ENCODE measurements at places on chromosomes 7 and 10.

DNA sequence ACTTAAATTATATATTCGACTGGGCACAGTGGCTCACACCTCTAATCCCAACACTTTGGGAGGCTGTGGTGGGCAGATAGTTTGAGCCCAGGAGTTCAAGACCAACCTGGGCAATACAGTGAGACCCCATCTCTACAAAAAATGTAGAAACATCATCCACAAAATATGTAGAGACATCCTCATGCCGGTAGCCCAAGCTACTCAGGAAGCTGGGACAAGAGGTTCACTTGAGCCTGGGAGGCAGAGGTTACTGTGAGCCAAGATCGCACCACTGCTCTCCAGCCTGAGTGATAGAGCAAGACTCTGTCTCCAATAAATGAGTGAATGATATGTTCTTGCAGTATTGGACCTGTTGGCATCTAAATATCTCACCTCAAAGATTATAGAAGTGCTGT is 22.6 kb upstream of the TNS3 start:
- no peak for DNase-seq

DNA sequence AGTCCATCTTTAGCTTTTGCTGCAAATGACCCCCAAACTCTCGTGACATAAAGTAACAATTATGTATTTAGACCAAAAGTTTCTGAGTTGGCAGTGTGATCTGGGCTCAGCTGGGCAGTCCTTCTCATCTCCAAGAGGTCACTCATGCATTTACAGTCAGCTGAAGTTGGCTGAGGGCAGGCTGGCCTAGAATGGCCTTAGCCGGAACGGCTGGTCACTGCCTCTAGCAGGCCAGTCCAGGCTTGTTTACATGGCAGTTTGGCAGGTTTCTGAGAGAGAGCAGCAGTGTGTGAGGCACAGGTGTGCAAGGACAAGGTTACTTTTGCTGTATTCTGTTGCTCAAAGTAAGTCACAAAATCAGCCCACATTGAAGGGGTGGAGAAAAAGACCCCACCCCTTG is 200.0 kb upstream of the AGK start:
- no peak for DNase-seq

GRCh38 chr7:47326220-47326619 is 255.7 kb downstream of the TNS3 start:
- DNase-seq: peak; percentile 92

GRCh38 chr10:114017271-114017670 is 26.4 kb upstream of the ADRB1 start:
- DNase-seq: no peak

GRCh38 chr7:96266580-96266979 is 55.3 kb downstream of the SLC25A13 start:
- no peak for DNase-seq

DNA sequence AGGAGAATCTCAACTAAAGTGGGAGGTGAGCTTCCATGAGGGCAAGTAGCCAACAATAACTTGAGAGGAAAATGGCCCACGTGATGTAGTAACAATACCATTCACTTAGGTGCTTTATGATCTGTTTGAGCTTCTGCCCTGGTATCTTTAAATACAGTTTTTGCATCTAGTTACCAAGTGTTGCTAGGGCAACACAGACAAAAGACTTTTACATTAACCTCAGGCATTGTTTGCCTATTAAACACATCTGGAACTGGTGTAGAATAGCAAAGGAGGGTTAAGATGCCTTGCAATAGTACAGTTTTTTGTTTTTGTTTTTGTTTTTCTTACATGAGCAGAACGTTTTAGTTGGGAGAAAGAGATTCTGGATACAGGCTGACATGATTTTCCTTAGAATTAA is 97.7 kb upstream of the MTPN start:
- no peak for DNase-seq

GRCh38 chr7:140300243-140301136 is 97.8 kb downstream of the SLC37A3 start:
- DNase-seq: no peak

GRCh38 chr10:61024151-61024855 is 80.3 kb upstream of the RHOBTB1 start:
- no peak for DNase-seq

DNA sequence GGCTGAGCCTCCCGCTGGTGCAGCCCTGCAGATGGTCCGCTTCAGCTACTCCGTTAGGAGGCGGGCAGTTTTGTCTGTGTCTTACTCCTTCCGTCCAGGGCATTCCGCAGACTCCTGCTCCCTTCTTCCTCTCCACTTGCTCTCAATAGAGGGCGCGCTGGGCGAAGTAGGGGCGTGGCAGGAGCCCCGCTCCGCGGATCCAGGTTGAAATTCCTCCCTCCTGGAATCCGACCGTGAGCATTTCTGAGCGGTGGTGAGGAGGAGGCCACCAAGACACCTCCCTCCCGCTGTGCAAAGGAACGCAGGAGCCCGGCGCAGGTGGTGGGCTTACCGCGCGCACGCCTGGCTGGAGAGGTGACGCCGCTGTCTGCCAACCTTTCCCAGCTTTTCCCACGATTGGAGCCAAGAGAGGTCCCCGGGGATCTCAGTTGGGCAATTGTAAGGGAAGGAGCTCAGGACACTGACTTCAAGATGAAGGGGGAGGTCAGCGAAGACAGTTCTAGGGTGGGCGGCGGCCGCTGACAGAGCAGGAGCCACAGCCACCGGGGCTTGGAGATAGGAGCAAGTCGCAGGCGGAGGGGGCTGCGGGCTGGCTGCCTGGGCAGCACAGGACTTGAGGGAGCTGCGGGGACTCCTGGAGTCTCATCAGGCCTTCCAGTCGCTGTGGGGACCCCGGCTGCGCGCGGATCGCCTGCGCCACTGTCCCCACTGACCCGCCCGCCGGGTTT is 1011.3 kb downstream of the XPNPEP1 start:
- DNase-seq: peak; percentile 74

GRCh38 chr7:5344342-5344741 is 61.6 kb downstream of the SLC29A4 start:
- DNase-seq: no peak

- DNase-seq: no peak
Observed at GRCh38 chr10:1255600-1256431, 199.6 kb downstream of the WDR37 start.

GRCh38 chr7:155580367-155580766 is 34.0 kb upstream of the CNPY1 start:
- DNase-seq: no peak

DNA sequence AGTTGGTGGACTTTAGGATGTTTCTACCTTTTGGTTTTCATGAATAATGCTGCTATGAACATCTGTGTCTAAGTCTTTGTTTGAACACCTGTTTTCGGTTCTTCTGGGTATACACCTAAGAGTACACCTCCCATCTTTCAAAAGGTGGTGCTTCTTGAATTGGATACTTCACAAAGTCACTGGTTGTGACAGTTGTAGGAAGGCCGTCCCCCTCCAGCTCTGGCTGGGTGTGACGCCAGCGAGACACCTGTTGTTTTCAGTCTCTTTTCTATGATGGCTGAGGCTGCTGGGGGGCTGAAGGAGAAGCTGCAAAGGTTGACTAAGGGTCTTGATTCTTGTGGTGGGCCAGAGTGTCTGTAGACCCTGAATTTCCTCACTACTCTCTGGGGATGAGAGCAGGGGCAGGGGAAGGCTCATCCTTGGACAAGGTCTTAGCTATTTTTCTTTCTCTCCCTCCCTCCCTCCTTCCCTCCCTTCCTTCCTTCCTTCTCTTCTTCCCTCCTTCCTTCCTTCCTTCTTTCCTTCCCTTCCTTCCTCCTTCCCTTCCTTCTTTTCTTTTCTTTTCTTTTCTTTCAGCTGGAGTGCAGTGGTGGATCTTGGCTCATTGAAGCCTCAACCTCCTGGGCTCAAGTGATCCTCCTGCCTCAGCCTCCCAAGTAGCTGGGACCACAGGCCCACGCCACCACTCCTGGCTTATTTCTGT is 5.6 kb downstream of the NEURL1 start:
- no peak for DNase-seq

DNA sequence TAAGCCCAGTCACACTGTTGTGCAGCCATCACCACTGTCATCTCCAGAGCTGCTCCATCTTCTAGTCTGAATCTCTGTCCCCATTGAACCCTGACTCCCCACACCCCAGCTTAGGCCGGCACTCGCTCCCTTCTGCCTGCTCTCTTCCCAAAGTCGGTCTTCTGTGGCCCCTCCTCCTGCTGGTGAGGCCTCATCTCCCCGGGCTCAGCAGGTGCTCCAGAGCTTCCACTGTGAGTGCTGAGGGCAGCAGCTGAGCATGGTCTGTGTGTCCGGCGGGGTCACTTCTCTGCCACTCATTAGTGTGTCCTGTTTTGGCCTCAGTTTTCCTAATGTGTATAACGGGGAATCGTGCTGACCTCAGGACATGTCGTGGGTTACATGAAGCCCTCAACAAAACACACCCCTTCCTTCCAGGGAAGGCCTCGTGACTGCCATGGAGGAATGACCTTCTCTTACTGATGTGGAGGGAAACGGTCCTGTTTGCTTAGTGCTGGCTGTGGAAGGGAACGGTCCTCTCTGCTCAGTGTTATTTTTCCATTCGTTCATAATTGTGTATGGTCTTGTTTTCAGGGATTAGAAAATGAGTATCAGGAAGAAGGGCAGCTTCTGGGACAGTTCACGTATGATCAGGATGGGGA is 4.3 kb upstream of the GET4 start:
- no peak for DNase-seq

DNA sequence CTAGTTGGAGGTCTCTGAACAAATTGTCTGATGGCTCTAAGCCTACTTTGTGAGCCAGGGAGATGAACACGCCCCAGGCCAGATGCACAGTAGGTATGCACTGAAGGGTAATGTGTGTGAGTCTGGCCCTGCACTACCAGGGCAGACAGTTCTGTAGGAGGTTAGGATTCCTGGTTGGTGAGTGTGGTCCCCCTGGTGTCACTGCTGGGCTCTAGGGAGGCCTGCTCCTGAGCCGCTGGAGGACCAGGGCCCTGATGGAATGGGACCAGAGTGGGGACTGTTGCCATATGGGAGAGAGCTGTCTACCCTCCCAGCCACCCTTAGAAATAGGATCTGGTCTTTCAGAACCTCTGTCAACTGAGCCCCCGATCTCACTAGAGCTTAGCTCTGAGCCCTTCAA is 42.0 kb downstream of the CDH23 start:
- DNase-seq: no peak
